Ascending aorta (tissue), 2 donors: ENCODE measurements at places on chromosomes 11 and 22. TPM values are rescaled to one million over a fixed set of nuclear protein-coding genes. Genes with fewer than 3 reads are reported as not detected.

Gene TMEM86A
- total RNA-seq, result 4.8 TPM

Gene EIF4ENIF1
- total RNA-seq, result 12.7 TPM

GRCh38 chr22:47623763-47624148 lies 861.3 kb downstream of the TBC1D22A start:
- DNase-seq, result no peak

DNA sequence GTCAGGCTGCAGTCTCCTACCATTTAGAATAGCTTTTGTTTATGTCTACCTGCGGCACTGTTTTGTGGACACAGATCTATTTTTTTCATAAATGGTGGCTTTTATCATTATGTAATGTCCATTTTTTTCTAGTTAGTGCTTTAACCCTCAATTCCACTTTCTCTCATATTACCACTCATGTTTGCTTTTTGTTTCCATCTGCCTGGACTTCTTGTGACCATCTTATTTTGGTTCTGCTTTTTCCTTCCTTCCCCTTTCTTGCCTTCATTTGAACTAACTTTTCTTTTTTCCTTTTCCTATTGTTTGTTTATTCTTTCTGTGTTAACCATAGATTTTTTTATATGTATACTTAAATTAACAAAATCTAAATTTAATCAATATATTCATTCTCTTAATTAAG lies 98.5 kb upstream of the SLC22A12 start:
- no peak for DNase-seq
